ENCODE measurements at places on chromosomes 5 and 9.

GRCh38 chr9:110951805-110952539 is 86.3 kb downstream of the LPAR1 start:
- DNase-seq, result no peak

DNA sequence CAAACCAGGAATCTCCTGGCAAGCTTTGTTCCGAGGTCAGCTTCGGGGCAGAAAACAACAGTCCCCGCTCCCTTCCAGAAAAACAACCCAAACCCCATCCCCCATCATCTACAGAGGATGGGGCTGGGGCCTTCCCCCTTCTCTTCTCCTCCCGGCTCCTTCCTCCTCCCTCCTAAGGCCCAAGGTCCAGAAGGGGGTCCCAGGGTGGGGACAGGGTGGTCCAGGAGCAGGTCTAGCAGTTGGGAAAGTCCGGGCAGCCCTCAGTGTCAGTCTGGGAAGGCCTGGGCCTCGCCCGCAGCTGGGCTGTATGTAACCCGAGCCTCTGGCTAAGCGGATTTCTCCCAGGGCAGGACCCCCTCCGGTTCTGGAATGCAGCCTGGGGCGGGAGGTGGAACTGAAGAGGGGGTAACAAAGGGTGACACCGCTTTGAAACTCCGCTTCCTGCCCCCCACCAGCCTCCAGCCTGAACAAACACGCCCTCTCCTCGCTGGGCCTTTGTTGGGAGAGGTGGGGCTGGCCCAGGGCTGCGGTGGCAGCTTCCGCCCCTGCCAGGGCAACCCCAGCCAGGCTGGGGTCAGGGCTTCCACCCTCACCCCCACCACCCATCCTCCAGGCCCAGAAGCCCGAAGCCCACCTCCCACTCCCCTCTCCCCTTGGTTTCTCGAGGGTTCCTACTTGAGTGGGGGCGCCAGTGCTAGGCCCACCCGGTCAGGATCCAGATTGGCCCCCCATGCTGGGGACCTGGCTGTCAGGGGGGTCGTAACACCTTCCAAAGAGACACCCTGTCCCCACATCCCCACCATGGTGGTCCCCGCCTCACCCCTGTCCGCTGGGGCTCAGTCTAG is 63.5 kb downstream of the C9orf50 start:
- DNase-seq, result no peak

DNA sequence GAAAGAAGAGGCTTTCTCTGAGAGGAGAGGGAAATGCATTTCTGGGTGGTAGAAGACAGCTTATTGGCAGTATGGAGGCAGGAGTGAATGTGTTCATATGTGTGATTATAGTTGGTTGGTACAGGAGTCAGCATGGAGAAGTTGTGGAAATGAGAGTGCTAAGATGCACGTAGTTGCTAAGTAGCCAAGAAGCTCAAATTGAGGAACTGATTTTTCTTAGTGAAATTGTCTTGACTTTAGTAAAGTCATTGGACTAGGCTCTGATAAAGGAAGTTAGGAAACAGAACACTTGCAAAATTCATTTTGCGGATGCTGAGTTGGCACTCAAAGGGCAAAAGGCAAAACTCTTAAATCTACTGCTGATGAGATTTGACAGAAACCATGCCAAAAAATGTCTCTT is 158.9 kb upstream of the VCAN start:
- no peak for DNase-seq

- DNase-seq, result no peak
These were observed 16.0 kb upstream of the ACOT12 start for GRCh38 chr5:81409896-81410295.

DNA sequence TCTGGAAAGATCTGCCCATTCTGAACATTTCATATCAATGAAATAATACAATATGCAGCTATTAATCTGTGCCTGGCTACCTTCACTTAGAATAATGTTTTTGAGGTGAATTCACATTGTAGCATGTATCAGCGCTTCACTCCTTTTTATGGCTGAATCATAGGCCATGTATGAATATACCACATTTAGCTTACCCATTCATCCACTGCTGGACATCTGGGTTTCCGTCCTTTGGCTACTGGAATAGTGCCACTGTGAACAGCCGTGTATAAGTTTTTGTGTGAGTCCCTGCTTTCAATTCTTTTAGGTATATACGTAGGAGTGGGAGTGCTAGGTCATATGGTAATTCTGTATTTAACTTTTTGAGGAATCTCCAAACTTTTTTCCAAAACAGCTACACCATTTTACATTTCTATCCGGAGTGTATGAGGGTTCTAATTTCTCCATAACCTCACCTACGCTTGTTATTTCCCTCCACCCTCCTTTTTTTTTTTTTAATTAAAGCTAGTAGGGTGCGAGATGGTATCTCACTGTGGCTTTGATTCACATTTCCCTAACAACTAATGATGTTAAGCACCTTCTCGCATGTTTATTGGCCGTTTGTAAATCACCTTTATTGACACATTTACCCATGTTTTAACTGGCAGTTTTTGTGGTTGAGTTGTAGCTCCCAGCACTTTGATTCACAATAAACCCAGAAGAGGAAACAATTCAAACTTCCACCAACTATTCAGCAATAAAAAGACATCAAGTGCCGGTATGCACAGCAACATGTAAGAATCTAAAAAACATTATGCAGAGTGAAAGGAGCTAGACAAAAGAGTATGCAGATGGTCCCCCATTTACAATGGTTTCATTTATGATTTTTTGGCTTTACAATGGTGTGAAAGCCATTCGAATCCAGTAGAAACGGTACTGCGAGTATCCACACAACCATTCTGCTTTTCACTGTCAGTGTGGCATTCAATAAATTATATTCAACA is 8.1 kb downstream of the SEMA4D start:
- no peak for DNase-seq

GRCh38 chr5:180785794-180786221 is 16.8 kb downstream of the MGAT1 start:
- no peak for DNase-seq

GRCh38 chr9:116800885-116801284 is 113.8 kb downstream of the TRIM32 start:
- DNase-seq, result no peak

GRCh38 chr9:135850737-135851136 is 56.6 kb downstream of the CAMSAP1 start:
- no peak for DNase-seq

DNA sequence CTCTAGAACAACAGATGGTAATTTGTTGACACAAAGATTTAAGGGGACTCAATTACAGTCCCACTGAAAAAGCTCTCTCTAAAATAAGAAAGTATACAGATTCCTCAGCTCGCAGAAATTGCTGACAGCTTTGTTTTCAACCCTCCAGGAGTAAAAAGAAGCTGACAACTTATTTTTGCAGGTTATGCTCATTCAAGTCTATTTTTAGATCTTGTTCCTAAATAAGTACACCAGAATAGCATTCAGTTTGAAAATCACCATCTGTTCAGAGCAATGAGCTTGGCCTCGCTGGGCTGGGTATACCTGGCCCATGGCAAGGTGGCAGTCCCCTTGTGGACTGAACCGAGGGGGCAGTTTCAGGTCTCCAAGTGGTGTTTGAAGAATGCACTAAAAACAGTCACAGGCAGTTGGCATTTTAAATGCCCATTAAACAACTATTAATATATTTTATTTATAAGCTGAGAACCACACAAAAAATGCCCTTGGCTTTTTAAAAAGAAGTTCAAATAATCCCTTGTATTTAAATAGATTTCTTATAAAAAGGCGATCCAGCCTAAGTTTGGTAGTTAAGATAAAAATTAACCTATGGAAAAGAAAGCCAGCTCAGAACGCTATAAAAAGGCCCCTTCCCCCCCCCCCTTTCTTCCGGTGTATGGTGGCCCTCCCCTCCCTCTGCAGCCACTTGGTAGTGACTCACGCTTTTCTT is 169.2 kb downstream of the AUH start:
- no peak for DNase-seq
